ENCODE measurements at places on chromosomes 5 and 9. TPM values are rescaled to one million over a fixed set of nuclear protein-coding genes. Genes with fewer than 3 reads are reported as not detected.

The NTNG2 gene
- 0.07 TPM for total RNA-seq

The SIT1 gene
- total RNA-seq: not detected

The CCDC171 gene
- 0.49 TPM for total RNA-seq

The ABLIM3 gene
- 7.6 TPM for total RNA-seq

The SERF1A gene
- 9.3 TPM for total RNA-seq

The NREP gene
- total RNA-seq: 16.7 TPM

The PAIP2 gene
- total RNA-seq: 51.5 TPM

The PHF2 gene
- total RNA-seq: 12.1 TPM

The FOXD4L3 gene
- not detected for total RNA-seq

The IFNB1 gene
- total RNA-seq: not detected

The FOXD4L6 gene
- total RNA-seq: 0.05 TPM

The TAF11L5 gene
- total RNA-seq: not detected

The PHF24 gene
- total RNA-seq: under 0.01 TPM

The THBS4 gene
- 0.42 TPM for total RNA-seq

The CMBL gene
- 3.1 TPM for total RNA-seq

The AGPAT2 gene
- total RNA-seq: 36.9 TPM

The CCL27 gene
- not detected for total RNA-seq

The TAL2 gene
- total RNA-seq: 0.35 TPM

The BTNL3 gene
- not detected for total RNA-seq

The CTXN3 gene
- total RNA-seq: not detected

Data from airway epithelial cell (primary cell).